Psoas muscle (tissue), 8 donors: ENCODE measurements at places on chromosomes 16 and 17.

GRCh38 chr17:35073991-35074627, 10.6 kb upstream of the RFFL start:
- no peak for DNase-seq
- no peak overlapping the region for H3K27ac ChIP-seq
- H3K4me3 ChIP-seq: no peak overlapping the region
- no peaks in the 10 kb centered on the region for H3K27me3 ChIP-seq
- no peaks in the 10 kb centered on the region for H3K36me3 ChIP-seq

DNA sequence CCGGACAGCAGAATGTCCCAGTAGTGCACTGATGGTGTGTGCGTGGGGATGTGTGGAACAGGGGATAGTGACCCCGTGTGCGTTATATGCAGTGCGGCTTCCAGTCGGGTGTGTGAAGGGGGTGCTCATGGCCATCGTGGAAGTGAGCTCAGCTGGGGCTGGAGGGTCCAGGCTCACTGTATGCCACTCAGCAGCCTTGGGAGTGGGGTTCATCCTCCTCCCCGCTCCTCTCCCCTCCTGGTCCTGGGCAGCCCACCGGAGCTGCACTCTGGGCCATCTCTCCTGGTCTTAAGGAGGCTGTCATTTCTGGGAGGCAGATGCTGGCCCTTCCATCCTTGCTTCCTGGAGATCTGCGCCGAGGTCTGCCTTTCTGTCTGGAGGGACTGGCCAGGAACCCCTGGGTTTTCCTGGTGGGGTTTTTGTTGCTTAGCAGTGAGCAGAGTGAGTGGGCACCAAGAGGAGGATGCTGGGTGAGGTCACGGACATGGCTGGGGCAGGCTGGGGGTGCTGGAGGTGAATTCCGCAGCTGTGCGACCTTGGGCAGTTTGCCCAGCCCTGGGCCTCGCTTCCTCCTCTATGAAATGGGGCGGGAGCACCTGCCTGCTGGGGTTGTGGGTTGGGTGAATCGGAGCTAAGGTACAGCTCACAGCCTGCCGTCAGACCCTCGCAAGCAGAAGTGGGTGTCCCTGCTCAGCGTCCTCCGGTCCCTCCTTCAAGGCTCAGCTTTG, 164.1 kb downstream of the SEC14L1 start:
- no peak overlapping the region for H3K4me3 ChIP-seq
- H3K27ac ChIP-seq: no peak overlapping the region
- DNase-seq: no peak
- no peaks in the 10 kb centered on the region for H3K36me3 ChIP-seq
- no peaks in the 10 kb centered on the region for H3K27me3 ChIP-seq

GRCh38 chr17:79979221-79979741, 56.4 kb downstream of the TBC1D16 start:
- H3K27me3 ChIP-seq: peaks cover 27% of the 10 kb centered on the region
- no peak overlapping the region for H3K4me3 ChIP-seq
- no peaks in the 10 kb centered on the region for H3K4me1 ChIP-seq
- no peaks in the 10 kb centered on the region for H3K36me3 ChIP-seq

- peaks cover 71% of the 10 kb centered on the region for H3K4me1 ChIP-seq
- no peak for DNase-seq
- no peaks in the 10 kb centered on the region for H3K27me3 ChIP-seq
Observed at GRCh38 chr17:64256913-64257807, 5.9 kb downstream of the TEX2 start.

DNA sequence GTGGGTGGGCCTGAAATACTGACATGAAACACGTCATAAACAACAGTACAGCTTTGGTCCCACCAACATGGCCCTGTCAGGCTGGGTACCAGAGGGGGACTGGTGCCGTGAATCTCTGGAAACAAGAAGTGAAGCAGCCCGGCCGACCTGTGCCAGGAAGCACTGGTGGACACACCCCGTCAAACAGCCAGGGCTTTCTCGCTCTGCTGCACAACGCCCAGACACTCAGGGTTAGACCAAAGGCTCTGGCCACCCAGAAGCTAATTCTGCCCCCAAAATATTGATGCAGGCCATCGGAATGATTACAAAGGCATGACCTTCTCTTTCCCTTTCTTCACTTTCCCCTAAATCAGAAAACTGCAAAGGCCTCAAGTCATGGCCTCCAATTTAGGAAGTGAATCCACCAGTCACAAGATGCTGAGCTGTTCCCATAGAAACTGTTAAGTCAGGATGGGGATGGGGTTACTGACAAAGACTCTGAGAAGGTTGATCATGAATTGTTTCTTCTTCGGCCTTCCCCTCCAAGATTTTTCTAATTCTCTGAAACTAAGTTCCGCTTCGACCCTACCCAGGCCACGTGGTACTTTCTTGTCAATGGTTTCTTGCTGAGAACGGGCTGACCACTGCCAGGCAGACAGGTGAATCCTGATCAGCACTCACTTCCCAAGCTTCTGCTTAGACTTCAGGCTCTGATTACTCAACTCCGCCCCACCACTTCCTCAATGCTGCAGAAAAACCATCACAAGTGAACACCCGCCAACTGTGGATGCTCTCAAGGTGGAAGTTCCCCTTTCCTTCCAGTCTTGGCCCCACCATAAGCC, 6.7 kb downstream of the PITPNA start:
- H3K4me1 ChIP-seq: peaks cover 11% of the 10 kb centered on the region
- H3K4me3 ChIP-seq: no peak overlapping the region
- H3K36me3 ChIP-seq: peaks cover 4% of the 10 kb centered on the region

- DNase-seq: no peak
- H3K4me1 ChIP-seq: no peaks in the 10 kb centered on the region
- no peak overlapping the region for H3K4me3 ChIP-seq
- no peak overlapping the region for H3K27ac ChIP-seq
Observed at GRCh38 chr17:72763981-72764380, 328.5 kb downstream of the SLC39A11 start.

DNA sequence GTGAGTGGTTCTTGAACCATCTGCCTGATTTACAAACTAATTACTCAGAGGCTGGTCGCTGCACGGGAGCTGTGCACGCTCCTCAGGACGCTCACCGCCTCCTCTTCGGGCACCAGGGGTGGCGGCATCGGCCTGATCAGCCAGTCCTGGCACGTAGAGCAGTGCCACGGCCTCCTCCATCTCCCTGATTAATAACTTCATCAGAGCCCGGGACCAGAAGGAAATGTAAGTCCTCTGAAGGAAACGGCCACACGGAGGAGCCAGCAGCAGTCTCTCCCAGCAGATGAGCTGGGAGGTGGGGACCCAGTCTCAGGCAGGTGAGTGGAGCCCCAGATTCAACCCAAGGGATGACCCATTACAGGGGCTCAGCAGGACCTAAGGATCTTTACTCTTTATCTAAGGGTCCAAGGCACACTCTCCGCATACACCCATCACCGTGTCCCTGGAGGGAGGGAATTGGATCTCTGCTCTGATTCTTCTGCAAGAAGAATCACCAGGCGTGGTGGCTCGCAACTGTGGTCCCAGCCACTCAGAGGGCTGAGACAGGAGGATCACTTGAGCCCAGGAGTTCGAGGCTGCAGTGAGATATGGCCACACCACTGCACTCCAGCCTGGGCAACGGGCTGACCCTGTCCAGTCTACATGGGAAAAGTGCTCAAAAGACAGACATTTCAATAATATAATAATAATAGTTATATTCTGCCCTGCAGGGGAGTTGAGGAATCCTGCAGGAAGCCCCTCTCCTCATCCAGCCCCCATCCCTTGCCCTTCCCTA, 366.5 kb downstream of the SEC14L1 start:
- H3K27ac ChIP-seq: no peak overlapping the region
- no peak for DNase-seq
- no peaks in the 10 kb centered on the region for H3K27me3 ChIP-seq

DNA sequence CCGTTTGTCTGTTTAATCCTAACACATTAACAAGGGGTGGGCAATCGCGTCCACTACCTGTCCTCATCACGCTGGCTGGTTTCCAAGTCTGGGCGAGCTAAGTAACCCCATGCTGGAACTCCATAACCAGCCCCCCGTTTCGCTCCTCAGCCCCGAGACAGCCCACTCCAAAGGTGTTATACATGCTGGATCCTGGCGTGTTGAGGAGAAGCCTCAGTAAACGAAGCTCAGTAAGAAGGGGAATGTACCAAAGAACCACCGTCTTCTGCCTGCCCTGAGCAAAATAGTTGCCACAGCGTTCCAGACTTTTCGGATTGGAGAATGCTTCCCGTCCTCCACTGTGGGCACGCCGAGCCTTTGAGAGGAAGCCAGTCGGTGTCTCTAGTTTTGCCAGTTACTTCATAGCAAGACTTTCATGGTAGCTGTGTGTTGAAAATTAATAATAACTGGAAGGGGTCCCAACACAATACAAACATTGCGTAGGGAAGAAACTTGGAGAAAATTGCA, 16.1 kb upstream of the C17orf78 start:
- peak overlapping the region; percentile 90 for H3K27ac ChIP-seq
- H3K4me3 ChIP-seq: peak overlapping the region; percentile 86
- H3K36me3 ChIP-seq: no peaks in the 10 kb centered on the region
- no peak for DNase-seq

DNA sequence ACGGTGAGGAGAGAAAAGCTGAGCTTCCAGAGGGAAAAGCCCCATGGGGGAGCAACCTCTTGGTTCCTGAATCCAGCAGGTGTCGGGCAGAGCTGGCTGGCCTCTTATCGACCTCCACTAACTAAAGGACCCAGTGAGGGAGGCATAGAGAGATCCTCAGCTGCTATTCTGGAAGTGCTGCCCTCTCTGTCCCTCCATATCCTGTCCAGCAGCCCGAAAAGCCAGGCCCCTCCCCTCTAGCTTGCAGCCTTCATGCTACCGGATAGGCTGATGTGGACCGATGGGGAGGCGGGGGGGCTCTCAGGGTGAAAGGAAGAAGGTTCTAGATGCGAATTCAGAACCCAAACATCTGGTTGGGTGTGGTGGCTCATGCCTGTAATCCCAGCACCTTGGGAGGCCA, 24.9 kb downstream of the MXRA7 start:
- H3K4me3 ChIP-seq: no peak overlapping the region
- no peaks in the 10 kb centered on the region for H3K36me3 ChIP-seq
- no peak overlapping the region for H3K27ac ChIP-seq
- DNase-seq: no peak
- H3K27me3 ChIP-seq: no peaks in the 10 kb centered on the region

GRCh38 chr17:1227917-1228780, 42.1 kb upstream of the BHLHA9 start:
- no peak overlapping the region for H3K27ac ChIP-seq
- no peaks in the 10 kb centered on the region for H3K36me3 ChIP-seq
- H3K4me3 ChIP-seq: peak overlapping the region; percentile 60
- no peaks in the 10 kb centered on the region for H3K4me1 ChIP-seq

DNA sequence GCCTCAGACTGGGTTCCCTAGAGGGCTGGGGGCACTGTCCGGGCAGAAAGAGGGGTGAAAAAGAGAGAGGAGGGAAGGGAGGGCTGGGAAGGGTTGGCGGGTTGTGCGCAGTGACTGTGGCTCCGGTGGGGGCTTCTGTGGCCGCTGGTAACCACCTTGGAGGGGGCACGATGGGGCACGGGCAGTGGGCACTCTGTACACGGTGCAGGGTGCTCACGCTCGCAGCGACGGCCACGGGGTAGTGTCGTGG, 588 bp downstream of the PLLP start:
- peaks cover 8% of the 10 kb centered on the region for H3K27me3 ChIP-seq
- H3K4me1 ChIP-seq: peaks cover 10% of the 10 kb centered on the region
- peak overlapping the region; percentile 76 for H3K4me3 ChIP-seq
- H3K36me3 ChIP-seq: no peaks in the 10 kb centered on the region
- DNase-seq: no peak

- no peak overlapping the region for H3K4me3 ChIP-seq
- H3K27me3 ChIP-seq: no peaks in the 10 kb centered on the region
- H3K4me1 ChIP-seq: no peaks in the 10 kb centered on the region
Observed at GRCh38 chr16:54585094-54585997, 298.8 kb upstream of the IRX3 start.

- peak overlapping the region; percentile 81 for H3K27ac ChIP-seq
- no peaks in the 10 kb centered on the region for H3K27me3 ChIP-seq
- peaks cover 47% of the 10 kb centered on the region for H3K4me1 ChIP-seq
- peak; percentile 91 for DNase-seq
Observed at GRCh38 chr17:77319211-77320043, 178.7 kb downstream of the SEC14L1 start.

DNA sequence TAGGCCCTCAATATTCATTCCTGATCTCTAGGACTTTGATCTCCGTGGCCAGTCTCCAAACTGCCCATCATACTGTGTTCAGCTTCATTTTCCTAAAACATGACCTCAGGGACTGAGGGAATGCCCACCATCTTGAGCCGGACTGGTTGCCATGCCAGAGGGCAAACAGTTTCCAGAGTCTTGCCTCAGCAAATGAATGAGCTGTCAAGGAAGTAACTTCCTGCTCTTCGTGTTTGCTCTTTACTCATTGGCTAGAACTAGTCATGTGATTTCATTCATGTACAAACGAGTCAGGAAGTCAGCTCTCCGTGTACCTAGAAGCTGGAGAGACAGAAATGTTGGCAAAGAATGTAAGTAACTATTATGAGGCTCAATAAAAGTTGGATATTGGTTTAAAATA, 50.2 kb downstream of the ANKFN1 start:
- no peaks in the 10 kb centered on the region for H3K4me1 ChIP-seq
- H3K4me3 ChIP-seq: no peak overlapping the region
- H3K27ac ChIP-seq: no peak overlapping the region
- DNase-seq: no peak
- no peaks in the 10 kb centered on the region for H3K36me3 ChIP-seq

DNA sequence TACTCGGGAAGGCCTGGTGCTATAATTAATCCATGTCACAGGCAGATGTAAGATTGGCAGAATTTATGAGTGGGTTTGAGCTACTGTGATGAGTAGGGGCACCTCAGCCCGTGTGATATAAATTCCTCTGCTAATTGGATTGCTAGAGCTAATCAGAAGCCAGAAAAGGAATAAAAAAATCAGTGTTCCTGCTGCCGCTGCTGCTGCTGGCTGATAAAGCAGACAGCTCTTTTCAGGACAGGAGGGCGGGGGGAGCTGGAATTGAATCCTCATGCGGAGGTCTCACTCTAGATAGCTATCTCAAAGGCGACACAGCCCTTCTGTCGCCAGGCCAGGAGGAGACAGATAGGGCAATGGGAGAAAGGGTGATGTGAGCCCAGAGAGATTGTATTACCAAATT, 182.7 kb upstream of the ZFHX3 start:
- H3K36me3 ChIP-seq: no peaks in the 10 kb centered on the region
- H3K27ac ChIP-seq: no peak overlapping the region
- no peak overlapping the region for H3K4me3 ChIP-seq
- no peak for DNase-seq
- no peaks in the 10 kb centered on the region for H3K27me3 ChIP-seq

GRCh38 chr16:68642436-68643101, 2.5 kb upstream of the CDH3 start:
- peaks cover 10% of the 10 kb centered on the region for H3K4me1 ChIP-seq
- H3K36me3 ChIP-seq: no peaks in the 10 kb centered on the region
- H3K4me3 ChIP-seq: no peak overlapping the region
- H3K27me3 ChIP-seq: peaks cover 29% of the 10 kb centered on the region
- no peak for DNase-seq

DNA sequence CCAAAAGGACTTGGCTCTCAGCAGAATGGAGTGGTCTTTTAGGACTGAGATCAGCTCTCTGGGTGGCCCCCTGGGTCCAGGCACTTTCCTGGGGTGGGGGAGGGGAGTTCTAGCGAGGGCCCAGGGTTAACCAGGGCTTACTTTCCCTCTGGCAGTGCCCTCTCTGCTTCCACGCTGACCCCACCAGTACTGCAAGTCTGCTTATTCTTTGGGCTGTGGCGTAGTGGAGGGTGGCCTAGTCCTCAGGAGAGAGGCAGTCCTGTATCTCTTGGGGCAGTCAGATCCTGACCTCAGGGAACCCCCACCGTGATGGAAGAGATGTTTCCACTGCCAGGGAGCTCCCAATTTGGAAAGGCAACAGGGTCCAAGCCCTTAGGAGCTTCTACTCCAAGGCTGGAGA, 79.4 kb downstream of the CCDC182 start:
- H3K27ac ChIP-seq: peak overlapping the region; percentile 4
- H3K4me1 ChIP-seq: peaks cover 26% of the 10 kb centered on the region
- no peak for DNase-seq
- no peak overlapping the region for H3K4me3 ChIP-seq
